ENCODE measurements at places on chromosomes 3 and 15. TPM values are rescaled to one million over a fixed set of nuclear protein-coding genes. Genes with fewer than 3 reads are reported as not detected.

Gene GOLGA8H
- not detected for total RNA-seq

Gene FOXL2NB
- not detected for total RNA-seq

Gene ROBO1
- 10.8 TPM for total RNA-seq

Gene XYLB
- 0.57 TPM for total RNA-seq

Gene ESYT3
- total RNA-seq, result 1.4 TPM

Gene EDC3
- 13.5 TPM for total RNA-seq

Gene CPNE9
- total RNA-seq, result not detected

Gene ABHD10
- total RNA-seq, result 51.7 TPM

Gene GAP43
- 0.22 TPM for total RNA-seq

Gene SPTSSB
- 0.57 TPM for total RNA-seq

Gene NR2E3
- total RNA-seq, result not detected

Gene SEMA6D
- 17.7 TPM for total RNA-seq

Gene LRRC31
- total RNA-seq, result not detected

Gene AP3B2
- total RNA-seq, result 0.54 TPM

Gene MESP2
- total RNA-seq, result 0.51 TPM

Gene CHRNB4
- total RNA-seq, result not detected

Gene CLDN18
- not detected for total RNA-seq

Gene LMAN1L
- total RNA-seq, result 21.9 TPM

Gene BFSP2
- not detected for total RNA-seq

Gene ATG7
- total RNA-seq, result 17.5 TPM

Gene CCNB2
- total RNA-seq, result 0.54 TPM

Gene UTS2B
- 0.65 TPM for total RNA-seq

Gene ZIC1
- total RNA-seq, result not detected

Gene ANKRD63
- 0.92 TPM for total RNA-seq

Gene IL1RAP
- 6.8 TPM for total RNA-seq

Gene RAD51
- 2.0 TPM for total RNA-seq

Gene CGNL1
- 10.0 TPM for total RNA-seq

Gene OSBPL10
- 6.6 TPM for total RNA-seq

Gene OCA2
- total RNA-seq, result not detected

Gene GOLGB1
- total RNA-seq, result 47.5 TPM

Gene PLSCR4
- total RNA-seq, result 20.3 TPM

Gene SETD5
- total RNA-seq, result 51.6 TPM

Gene LMOD3
- total RNA-seq, result 149 TPM

Gene RPS17
- 867 TPM for total RNA-seq

Gene PRTG
- 0.43 TPM for total RNA-seq

Gene UBAP1L
- total RNA-seq, result 1.5 TPM

Gene MOBP
- not detected for total RNA-seq

Gene TTLL13
- not detected for total RNA-seq

Gene WDR93
- not detected for total RNA-seq

Gene IQCH
- 0.51 TPM for total RNA-seq

Gene HDC
- total RNA-seq, result 0.57 TPM

Gene PIGBOS1
- total RNA-seq, result 7.0 TPM

Gene PPP2R3A
- 107 TPM for total RNA-seq

Gene IQSEC1
- 81.2 TPM for total RNA-seq

Gene LSAMP
- 5.0 TPM for total RNA-seq

Gene OSTN
- 0.11 TPM for total RNA-seq

Gene SLC22A14
- not detected for total RNA-seq

Gene SLC6A20
- not detected for total RNA-seq

Gene SMCO1
- total RNA-seq, result 78.6 TPM

Gene SPATA12
- total RNA-seq, result not detected

Gene HHATL
- 440 TPM for total RNA-seq

Gene IL17RD
- total RNA-seq, result 6.7 TPM

Gene NISCH
- 45.6 TPM for total RNA-seq

Gene CFAP20DC
- total RNA-seq, result 0.22 TPM

Gene CMTM8
- 6.3 TPM for total RNA-seq

Gene PPP1R14D
- not detected for total RNA-seq
